ENCODE measurements at places on chromosomes 5 and 9. TPM values are rescaled to one million over a fixed set of nuclear protein-coding genes. Genes with fewer than 3 reads are reported as not detected.

Gene GDA
- 31.4 TPM for total RNA-seq

Gene IRX1
- total RNA-seq: 62.0 TPM

Gene MYMK
- not detected for total RNA-seq

DNA sequence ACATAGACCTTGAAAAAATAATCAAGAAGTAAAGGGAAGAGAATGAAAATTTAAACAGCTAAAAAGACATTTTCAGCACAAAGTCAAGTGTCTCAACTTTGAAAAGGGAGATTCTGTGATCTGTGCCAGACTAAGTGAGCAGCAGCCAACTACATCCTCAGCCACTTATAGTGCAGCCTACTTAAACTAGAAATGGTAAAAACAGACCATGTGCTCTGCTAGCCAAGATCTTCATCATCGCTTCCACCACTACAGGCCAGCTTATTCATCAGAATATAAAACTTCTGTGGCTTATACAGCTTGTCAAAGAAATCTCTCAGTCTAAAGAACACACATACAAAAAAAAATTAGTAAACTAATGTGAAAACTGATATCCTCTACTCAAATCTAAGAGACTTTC is 63.5 kb downstream of the CEMIP2 start:
- no peak for DNase-seq
- H3K27ac ChIP-seq: no peak overlapping the region
- no peak overlapping the region for H3K4me3 ChIP-seq
- H3K36me3 ChIP-seq: no peaks in the 10 kb centered on the region

GRCh38 chr5:68652534-68652965 is 437.0 kb downstream of the PIK3R1 start:
- DNase-seq: no peak
- no peak overlapping the region for H3K27ac ChIP-seq
- H3K27me3 ChIP-seq: no peaks in the 10 kb centered on the region
- H3K36me3 ChIP-seq: no peaks in the 10 kb centered on the region
- H3K4me1 ChIP-seq: peaks cover 3% of the 10 kb centered on the region

DNA sequence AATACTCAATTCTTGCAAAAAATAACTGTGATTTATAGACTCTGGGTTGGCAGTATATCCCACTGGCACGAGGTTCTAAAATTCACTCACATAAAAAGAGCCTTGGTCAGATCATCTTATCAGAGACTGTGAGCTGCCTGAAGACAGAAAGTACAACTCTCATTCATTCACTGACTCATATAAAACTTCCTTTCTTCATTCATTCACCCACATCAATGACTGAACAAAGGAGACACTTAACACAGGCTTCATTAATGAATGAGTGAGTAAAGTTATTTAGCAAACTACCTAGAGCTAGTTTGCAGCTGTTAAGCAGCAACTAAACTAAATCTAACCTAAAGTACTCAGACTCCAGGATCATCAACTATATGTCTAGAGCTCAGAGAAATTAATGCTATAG is 214.7 kb downstream of the DENND1A start:
- H3K4me1 ChIP-seq: peaks cover 18% of the 10 kb centered on the region
- no peak overlapping the region for H3K27ac ChIP-seq
- DNase-seq: no peak
- no peak overlapping the region for H3K4me3 ChIP-seq
- no peaks in the 10 kb centered on the region for H3K36me3 ChIP-seq

All from kidney (tissue), 22 donors.